GOT3 (cell line): ENCODE measurements at places on chromosomes 6 and 20.

- DNase-seq = no peak
Measured at GRCh38 chr20:5528261-5528660, 211.5 kb upstream of the PROKR2 start.

DNA sequence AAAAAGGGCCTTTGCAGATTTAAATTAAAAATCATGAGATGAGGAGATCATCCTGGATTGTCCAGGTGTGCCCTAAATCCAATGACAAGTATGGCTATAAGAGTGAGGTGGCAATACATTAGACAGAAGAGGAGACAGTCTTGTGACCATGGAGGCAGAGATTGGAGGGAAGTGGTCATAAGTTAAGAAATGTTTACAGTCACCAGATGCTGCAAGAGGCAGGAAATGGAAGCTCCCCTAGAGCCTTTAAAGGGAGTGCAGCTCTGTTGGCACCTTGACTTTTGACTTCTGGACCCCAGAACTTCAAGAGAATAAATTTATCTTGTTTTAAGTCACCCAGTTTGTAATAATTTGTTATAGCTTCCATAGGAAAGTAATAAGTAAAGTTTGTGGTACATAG, 61.1 kb downstream of the HMGN3 start:
- no peak for DNase-seq

DNA sequence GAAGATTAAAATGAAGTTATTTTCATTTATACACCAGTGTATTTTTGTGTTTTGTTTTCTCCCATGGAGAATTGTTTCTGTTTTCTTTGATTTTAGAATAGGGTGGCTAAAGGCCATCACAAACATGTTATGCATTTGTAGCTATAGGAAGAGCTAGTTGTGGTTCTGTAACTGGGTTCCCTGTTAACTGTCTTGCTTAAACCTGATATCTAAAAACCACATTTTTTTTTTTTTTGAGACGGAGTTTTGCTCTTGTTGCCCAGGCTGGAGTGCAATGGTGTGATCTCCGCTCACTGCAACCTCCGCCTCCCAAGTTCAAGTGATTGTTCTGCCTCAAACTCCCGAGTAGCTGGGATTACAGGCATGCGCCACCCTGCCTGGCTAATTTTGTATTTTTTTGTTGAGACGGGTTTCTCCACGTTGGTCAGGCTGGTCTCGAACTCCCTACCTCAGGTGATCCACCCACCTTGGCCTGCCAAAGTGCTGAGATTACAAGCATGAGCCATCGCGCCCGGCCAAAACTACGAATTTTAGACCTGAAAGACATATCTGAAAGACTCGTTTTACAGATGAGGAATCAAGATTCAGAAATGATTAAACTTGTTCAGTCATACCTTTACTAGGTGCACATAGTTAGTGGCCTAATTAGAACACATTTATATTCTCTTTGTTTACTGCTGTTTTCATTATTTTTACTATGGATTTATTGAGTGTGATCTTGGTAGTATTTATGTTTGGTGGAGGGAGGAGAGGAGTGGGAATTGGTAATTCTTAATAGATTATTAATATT, 18.0 kb downstream of the SCAF8 start:
- no peak for DNase-seq

DNA sequence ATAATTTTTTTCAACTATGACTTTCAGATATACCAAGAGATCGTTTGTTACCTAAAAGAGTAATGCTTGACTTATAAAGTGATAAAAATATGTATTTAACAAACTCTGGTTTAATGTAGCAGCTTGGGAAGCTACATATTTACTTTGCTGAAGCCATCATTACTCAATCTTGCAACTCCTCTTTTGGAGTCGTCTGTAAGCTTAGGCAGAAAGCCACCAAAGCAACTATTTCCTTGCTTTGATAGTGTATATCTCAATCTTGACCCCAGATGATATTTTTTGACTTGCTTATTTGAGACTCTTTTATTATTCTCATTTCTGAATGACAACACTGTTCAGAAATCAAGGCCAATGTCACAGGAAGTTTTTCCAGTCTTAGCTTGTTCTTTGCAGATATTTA, 183.0 kb downstream of the SAMD5 start:
- no peak for DNase-seq

DNA sequence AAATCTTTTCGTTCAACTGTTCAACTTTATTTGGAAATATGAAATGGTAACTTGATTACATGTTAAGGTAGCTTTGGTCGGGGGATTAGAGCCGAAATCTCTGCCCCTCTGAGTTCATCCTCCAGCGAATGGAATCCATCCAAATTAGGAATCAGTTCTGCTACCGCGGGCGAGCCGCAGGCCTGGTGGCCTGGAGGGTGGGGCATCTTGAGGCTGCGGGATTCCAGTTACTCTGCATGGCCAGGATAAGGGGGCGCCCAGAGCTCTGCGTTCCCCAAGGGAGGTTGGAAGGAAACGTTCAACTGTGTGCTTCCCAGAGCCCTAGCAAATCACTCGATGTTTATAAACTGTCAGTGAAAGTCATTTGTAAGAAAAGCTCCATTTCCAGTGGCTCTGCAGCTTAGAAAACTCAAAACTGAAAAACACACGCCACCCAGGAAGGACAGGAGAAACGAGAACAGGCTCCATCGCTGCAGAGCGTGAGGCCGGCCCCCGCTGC, 262.2 kb downstream of the TAF4 start:
- DNase-seq = no peak

DNA sequence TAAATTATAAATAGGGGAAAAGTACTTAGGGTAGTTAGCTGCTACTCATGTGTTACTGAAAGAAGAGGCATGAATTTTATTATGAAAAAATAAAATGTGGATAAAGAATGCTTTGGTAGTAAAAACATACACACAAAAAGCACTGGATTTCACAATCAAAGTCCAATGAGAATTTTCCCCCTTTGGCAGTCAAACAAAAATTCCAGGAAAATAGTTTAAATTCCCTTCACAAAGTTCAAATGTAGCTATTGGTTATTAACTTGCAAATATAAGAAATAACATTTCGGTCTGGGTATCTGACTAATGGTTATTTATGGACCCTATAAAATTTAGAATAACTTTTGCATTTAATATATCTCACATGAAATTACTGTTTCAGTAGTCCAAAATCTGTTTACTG, 210.4 kb downstream of the FOXC1 start:
- no peak for DNase-seq

GRCh38 chr6:115982453-115982852, 78.2 kb downstream of the FRK start:
- no peak for DNase-seq

- DNase-seq = no peak
Measured at GRCh38 chr6:130183271-130184222, 39.2 kb downstream of the SAMD3 start.

- DNase-seq = peak; percentile 45
Measured at GRCh38 chr20:10672624-10673127, 1.1 kb downstream of the JAG1 start.

DNA sequence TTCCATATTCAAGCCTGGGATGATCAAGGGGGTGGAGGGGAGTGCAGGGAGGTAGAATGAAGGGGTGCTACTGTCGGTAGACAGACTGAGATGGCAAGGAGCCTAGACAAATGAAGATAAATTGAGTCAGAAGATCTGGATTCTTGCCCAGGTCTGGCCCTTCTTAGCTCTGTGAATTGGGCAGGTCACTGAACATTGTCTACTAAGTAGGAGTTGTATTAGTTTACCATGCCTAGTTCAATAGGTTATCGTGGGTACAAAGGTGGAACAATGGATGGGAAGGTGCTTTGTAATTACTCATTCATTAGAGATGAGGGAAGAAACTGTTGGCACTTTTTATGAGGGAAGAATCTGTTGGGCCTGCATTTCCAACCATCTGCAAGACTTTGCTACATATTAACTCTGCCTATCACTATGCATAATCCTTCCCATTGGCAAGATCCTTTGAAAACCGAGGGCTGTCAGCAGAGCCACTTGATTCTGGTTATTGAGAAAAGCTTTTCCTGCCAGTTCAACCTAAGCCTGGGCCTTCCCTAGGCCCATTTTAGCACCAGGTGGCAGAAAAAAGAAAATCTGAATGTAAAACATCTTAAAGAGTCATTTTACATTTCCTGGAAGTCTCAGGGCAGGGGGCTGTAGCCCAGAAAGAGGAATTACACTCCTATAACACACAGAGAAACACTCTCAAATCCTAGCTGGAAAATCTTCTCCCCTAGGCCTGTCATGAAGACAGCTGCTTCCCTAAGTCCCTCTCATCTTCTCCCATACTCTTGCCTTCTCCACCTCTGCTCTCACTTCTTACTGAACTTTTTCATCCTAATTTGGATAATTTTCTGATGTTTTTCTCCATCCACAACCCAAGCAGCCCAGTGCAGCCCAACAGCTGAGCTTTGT, 103.5 kb downstream of the CD24 start:
- DNase-seq = no peak

DNA sequence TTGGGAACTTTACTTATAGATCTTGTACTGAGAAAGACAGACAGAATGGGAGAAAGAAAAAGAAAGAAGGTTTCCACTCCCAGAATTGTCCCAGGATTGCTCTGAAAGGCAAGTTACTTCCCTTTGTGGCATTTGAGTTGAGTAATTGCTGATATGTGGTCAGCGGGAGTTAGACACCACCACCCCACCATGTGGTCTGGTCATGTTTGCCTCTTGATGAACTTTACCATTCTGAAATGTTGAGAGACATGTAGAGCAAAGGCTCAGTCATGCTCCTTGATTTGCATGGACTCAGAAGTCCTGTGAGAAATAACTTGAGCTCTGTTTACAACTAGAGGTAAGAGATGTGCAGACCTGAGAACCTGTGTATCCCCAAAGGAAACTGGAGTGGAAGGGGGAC, 17.1 kb downstream of the TCF21 start:
- DNase-seq = no peak

DNA sequence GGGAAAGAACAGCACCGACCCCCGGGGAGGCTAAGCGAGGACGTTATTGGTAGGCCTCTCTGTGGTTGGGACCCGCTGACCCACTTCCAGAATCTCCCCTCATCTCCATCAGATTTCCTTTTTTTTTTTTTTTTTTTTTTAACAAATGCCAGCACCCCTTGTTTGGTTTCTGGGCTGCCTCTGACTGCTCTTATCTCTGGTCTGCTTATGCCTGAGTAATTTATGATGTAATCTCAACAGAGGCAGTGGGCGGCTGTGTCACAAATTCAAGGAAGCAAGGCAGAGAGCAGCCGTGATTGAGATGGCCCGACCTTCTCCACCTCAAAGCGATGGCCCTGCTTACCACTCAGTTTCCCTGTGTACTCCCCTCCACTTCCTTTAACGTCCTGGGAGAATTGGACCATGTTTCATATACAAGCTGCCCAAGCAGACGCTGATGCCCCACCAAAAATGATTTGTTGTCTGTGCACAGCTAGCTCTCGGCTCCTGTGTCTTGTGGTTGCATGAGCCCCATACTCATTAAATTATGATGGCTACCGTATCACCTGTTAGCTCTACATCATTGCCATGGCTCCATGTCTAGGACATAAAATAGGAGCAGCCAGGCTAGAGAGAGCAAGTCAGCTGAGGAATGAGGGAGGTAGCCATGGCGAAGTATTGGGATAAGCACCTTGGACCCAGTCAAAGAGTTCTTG, 98.1 kb downstream of the ZNF217 start:
- no peak for DNase-seq

- DNase-seq = no peak
Measured at GRCh38 chr6:156160795-156161165, 616.4 kb upstream of the ARID1B start.

- no peak for DNase-seq
Measured at GRCh38 chr6:156423075-156423474, 354.1 kb upstream of the ARID1B start.

DNA sequence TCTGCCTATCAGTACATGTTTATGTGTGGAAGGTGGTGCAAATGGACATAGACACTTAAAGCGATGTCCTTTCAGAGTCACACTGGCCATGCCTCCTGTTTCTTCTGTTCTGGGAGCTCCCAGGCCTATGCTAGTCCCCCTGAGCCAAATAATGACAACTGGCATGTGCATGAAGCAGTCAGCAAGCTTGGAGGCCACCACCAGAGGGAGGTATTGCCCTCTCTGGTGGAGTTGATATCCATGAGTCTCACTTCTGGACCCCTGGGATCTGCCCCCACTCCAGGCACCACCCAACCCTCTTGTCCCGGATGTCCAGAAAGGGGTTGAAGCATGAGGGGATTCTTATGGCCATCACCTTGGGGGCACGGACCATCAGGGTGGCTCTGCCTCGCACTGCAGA, 172.2 kb downstream of the AIG1 start:
- peak; percentile 3 for DNase-seq

DNA sequence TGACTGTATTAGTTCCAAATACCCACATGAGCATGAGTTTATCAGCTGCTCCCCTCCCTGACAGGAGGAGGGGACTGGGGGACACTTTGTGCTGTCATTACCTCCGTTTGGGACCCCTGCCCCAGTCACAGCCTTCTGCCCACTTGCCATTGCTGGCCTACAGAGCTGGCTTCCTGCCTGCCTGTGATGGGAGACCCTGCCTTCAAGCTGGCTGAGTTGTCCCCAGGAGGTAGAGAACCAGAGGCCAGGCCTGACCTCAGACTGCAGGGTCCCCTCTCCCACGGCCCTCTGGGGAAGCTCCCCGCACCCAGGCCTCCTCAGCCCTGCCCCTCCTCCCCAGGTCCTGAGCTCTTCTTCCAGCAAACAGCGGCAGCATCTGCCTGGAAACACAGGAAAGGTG, 105.5 kb downstream of the JPH2 start:
- no peak for DNase-seq

DNA sequence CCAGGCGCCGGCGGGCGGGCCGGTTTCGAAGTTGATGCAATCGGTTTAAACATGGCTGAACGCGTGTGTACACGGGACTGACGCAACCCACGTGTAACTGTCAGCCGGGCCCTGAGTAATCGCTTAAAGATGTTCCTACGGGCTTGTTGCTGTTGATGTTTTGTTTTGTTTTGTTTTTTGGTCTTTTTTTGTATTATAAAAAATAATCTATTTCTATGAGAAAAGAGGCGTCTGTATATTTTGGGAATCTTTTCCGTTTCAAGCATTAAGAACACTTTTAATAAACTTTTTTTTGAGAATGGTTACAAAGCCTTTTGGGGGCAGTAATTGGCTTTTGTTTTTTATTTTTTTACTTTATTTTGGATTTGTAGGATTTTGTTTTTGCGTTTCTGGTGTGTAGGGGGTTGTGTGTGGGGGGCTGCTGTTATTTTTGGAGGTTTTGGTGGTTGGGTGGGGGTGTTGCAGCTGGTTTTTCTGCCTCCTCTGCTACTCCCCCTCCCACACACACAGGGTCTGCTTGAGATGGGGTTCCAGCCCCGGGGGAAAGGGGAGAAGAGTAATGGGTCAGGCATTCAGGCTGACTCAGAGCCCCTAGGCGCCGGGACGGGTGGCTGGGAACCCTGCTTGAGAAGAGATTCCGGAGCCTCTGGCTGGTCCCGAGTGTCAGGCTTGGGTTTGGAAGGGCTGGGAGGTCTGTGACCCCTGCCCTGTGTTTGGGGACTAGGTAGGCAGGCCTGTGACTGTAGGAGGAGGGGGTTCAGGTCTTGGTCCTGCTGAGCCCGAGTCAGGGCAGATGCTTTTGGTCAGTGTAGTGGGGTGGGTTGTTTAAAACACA, 2.0 kb downstream of the CEBPB start:
- peak; percentile 45 for DNase-seq
